ENCODE measurements at places on chromosomes 6 and 20.

GRCh38 chr6:84576029-84576428 is 188.4 kb downstream of the TBX18 start:
- no peak for DNase-seq

GRCh38 chr6:163023700-163024099 is 295.9 kb downstream of the PACRG start:
- DNase-seq: no peak

GRCh38 chr6:142421285-142422117 is 119.7 kb downstream of the ADGRG6 start:
- no peak for DNase-seq

DNA sequence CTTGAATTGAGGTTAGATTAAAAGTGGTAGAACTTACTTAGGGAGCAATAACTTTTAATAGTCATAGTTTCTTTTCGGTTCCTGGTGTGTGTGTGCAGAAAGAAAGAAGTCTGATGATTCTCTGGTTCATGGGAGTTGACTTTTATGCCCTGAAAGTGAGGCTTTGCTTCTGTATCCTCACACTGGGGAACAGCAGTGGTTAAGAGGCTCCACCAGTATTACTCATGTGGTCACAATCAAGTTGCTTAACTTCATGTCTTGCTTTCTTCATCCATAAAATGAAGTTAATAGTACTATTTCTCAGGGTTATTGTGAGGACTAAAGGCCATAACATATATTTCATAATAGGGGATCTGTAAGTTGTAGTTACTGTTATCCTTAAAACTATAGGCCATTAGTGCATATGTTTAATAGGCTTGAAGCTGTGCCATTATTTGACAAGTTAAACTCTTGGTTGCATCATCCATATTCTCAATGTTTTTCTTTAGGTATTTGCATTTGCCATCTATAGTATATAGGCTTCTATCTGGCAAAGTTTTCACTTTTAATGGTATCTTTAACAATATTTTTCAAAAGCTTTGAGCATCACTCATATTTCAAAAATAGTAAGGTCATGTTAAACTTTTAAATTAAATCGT is 262.4 kb downstream of the PLCB1 start:
- no peak for DNase-seq

DNA sequence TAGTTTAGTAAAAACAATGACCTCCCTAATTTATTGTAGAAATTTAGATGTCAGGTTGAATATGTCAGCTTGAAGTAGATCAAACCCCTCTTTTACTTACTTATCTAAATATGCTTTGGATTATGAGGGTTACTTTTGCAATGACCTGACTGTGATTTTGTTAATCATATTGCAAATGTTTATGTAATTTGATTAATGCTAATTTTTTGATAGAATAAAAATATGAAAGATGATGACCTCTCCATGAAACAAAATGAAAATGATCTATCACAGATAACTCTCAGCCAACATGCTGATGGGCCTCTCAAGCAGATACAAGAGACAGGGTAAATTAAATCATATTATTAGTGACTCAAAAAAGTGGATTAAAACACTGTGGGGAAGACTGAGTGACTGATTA is 131.0 kb downstream of the CEP57L1 start:
- no peak for DNase-seq

DNA sequence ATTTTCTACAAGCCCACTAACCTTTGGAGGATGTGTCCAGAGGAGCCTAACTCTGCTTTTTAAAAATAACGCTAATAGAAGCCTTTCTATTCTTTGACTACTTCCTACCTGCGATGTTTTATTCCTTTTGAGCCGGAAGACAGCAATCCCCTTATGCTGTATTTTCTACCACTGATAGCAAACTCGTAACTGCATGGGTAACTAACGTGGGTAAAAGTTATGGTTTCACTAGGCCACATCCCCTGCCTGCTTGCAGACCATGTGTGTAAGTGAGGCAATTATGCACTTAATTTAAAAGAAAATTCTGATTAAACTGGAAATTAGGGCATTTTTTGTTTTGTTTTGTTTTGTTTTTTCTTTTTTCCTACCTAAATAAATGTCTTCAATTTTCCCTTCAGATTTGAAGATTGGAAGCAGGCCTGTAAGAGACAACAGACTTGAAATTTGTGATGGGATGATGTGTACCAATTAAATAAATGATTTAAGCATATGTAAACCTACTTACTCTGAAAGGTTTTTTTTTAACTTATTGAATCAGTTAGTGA is 931 bp downstream of the UFL1 start:
- no peak for DNase-seq

DNA sequence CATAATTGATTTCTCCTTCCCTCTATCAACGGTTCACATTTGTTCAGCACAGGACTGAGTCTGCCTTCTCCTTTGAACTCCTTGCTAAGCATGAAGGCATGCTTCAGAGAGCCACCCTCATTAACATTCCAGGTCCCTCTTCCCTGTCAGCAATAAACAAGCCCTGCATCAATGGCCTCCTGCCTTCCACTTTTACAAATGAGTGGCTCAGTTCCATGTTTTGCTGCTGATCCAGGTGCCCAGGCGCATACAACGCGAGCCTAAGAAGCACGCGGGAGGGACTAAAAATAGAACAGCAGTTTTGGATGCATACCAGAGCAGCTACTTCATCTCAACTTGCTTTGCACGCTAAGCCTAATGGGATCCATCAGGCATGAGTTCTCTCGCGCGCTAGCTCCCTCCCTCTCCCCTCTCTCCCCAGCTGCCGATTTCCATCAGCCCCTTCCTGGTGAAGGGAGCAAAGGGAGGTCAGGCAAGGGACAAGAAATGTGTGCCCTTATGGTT is 53.4 kb downstream of the TRAF3IP2 start:
- DNase-seq: no peak

- DNase-seq: no peak
Observed at GRCh38 chr20:59701236-59701635, 96.9 kb downstream of the PHACTR3 start.

GRCh38 chr20:18928626-18929025 is 115.0 kb downstream of the SCP2D1 start:
- no peak for DNase-seq

- no peak for DNase-seq
Observed at GRCh38 chr6:170227996-170228945, 62.6 kb downstream of the DLL1 start.

- DNase-seq: no peak
Observed at GRCh38 chr6:36383606-36384005, 3.9 kb downstream of the ETV7 start.

- no peak for DNase-seq
Observed at GRCh38 chr6:1262704-1263038, 49.2 kb upstream of the FOXQ1 start.

DNA sequence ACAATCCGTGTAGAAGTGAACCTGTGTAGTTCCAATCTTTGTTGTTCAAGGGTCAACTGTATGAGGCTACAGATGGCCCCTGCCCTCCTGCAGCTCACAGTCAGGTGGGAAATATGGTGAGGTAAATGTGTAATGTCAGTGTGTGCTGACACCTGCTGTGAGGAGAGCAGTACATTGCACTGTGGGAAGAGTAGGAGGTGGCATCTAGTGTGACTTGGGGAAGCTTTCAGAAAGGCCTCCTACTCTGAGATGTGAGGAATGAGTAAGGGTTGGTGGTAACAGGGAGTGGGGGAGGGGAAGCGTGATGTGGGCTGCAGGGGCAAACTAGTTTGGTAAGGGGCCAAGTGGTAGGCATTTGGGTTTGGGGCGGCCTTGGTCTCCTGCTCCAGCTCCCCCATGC is 188.8 kb downstream of the FARS2 start:
- no peak for DNase-seq

DNA sequence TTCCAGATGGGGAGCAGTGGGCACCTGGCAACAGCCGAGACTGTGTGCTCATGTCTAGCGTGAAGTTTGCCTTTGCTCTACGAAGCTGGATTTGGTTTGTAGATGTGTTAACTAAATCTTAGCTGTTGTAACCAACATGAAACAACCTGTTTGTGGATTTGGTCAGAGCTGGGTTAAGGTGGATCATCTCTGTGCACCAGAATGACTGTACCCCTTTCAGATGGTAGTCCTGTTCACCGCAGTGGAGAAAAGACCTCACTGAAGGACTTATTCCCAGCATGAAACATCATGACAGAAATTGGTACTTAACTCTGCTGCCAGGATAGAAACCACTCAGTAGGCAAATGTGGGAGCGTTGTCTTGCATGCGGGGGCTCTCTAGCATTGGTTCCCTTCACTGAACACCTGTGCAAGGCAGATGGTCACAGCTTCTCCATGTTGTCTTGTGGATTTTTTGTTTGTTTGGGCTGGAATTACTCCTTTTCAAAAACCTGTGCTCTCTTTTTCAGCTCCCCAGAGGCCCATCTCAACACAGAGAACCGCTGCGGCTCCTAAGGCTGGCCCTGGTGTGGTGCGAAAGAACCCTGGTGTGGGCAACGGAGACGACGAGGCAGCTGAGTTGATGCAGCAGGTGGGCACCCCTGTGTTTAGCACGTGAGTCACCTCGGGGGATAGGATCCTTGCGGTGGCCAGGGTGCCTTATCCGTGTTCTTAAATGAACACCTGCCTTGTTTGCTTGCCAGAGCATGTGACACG is 19.3 kb upstream of the EFCAB8 start:
- no peak for DNase-seq
